Myocyte (in vitro differentiated cells): ENCODE measurements at places on chromosomes 13 and 19. TPM values are rescaled to one million over a fixed set of nuclear protein-coding genes. Genes with fewer than 3 reads are reported as not detected.
A peak's percentile ranks its signal among the peaks of the same experiment; 100 is the strongest.

GNG8 gene
- not detected in 2 replicates for total RNA-seq

DNA sequence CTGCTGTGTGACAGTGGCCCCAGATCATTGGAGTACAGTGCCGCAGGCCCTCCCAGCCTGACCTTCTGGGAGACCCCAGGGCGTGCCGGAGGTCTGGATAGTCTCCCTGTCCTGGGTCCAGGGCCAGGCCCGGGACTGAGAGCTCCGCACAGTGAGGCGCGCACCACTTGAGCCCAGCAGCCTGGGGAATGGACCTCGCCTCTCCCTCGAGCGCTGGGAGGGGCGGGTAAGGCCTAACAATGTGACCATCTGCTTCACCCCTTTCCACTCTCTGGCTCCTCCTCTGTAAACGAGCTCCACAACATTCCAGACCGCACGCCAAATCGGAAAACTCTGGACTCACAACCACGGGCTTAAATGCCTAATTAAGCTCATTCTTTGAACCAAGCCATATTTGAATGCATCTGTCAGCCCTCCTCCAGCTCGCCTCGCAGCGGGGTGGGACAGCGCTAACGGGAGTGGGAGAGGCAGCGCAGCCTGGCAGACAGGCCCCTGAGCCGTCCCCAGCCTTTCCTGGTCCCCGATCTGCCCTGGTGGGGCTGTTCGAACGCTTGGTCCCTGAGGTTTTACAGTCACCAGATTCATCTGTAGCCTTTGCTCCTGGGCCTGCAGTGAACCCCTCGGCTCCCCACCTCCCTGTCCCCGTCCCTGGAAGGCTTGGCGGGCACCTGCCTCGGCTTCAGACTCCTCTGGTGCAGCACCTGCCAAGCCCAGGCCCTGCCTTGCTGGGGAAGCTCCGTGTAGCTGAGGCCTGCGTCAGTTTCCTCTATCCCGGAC, 120.7 kb upstream of the VSTM2B start:
- DNase-seq = no peak

- DNase-seq = peak; percentile 43
These were observed 27.2 kb downstream of the MPND start for GRCh38 chr19:4370418-4371041.

GRCh38 chr19:1259206-1259875, 9.8 kb upstream of the CIRBP start:
- DNase-seq = peak; percentile 60

DNA sequence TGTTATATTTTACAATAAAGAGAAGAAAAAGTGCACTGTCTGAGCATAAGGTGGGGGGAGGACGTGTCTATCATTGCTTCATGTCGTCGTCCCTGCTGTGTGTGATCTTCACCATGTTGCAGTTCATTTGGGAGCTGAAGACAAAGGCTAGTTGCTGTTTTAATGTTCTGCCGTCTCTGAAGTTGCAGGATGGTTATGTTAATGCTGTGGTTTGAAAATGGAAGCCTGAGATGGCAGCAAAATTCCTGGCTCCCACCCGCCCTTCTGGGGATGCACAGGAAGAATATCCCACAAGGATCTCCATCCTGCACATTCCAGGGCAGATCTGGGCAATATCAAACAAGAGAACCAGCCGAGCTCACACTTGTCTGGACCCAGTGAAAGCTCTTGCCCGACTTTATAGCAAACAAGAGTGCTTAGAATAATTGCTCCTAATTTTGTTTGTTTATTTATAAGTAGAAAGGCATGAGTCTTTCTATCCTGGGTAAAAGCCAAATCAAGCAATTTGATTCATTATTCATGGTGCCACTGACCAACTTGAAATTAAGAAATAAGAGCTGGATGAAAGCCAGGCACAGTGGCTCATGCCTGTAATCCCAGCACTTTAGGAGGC, 110.3 kb upstream of the ABCC4 start:
- DNase-seq = peak; percentile 7

GRCh38 chr13:32265726-32266125, 49.4 kb downstream of the ZAR1L start:
- DNase-seq = no peak
